ENCODE measurements at places on chromosomes 16 and 17.

GRCh38 chr17:78235885-78236284 lies 4.5 kb downstream of the TMEM235 start:
- DNase-seq, result no peak

- no peak for DNase-seq
Measured at GRCh38 chr17:30552994-30553566, 75.9 kb downstream of the GOSR1 start.

- no peak for DNase-seq
Measured at GRCh38 chr16:14460726-14461125, 169.3 kb downstream of the PARN start.

- no peak for DNase-seq
Measured at GRCh38 chr17:19939993-19940721, 37.5 kb downstream of the AKAP10 start.

DNA sequence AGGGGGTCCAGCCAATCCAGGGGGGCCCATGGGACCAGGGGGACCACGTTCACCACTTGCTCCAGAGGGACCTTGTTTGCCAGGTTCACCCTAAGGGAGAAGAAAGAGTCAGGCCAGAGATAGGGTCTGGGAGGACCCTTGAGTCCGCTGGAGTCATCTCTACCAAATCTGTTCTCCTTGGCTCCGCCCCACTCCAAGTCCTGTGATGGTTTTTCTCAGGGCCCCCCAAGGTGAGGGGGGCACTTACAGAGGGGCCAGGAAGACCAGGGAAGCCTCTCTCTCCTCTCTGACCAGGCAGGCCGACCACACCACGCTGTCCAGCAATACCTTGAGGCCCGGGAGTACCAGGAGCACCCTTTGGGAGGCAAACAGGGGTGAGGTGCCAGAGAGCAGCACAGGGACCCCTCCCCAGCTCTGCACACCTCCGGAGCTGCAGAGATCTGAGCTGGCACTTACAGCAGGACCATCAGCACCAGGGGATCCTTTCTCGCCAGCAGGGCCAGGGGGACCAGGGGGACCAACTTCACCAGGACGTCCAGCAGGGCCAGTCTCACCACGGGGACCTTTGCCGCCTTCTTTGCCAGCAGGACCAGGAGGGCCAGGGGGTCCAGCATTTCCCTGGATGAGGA lies 12.4 kb downstream of the COL1A1 start:
- no peak for DNase-seq

DNA sequence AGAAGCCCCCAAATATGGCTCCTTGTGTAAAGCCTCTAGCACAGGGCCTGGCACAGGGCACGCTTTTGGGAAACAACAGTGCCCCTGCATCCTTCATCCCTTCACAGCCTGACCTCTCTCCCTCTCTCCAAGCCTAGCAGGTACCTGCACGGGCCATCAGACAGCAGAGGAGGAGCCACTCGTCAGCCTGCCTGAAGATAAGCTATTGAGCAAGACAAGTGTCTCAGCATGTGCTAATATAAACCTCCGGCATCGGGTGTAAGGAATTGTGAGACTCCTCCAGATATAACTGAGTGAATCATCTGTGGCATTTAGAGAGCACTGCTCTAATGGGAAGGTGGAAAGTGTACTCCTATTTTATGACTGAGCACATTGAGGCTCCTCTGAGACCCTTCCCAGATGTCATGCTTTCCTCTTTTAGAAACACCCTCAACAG lies 38.3 kb downstream of the TBX4 start:
- no peak for DNase-seq

- no peak for DNase-seq
Measured at GRCh38 chr16:17470182-17470907, 415 bp downstream of the XYLT1 start.

GRCh38 chr17:80154166-80154565 lies 7.2 kb upstream of the EIF4A3 start:
- DNase-seq, result no peak

GRCh38 chr16:3748307-3748706 lies 31.0 kb upstream of the TRAP1 start:
- no peak for DNase-seq

- DNase-seq, result no peak
Measured at GRCh38 chr17:39339272-39339671, 62.2 kb downstream of the FBXL20 start.

- DNase-seq, result no peak
Measured at GRCh38 chr17:50044483-50044882, 11.4 kb upstream of the ITGA3 start.

DNA sequence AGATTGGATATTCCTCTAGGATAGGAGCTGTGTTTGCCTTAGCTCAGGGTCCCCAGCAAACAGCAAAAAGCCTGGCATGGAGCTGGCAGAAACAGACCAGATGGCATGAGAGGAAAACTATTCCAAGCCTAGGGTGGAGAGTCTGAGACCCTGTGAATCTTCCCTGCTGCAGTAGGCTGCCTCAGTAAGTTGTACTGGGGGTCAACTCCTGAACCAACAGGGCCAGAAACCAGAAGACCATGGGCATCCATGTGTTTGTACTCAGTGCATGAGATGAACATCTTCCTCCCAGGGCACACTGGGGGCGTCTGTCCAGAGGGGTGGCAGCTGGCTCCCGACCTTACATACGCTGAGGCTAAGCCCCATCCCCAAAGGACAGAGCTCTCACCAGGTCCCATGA lies 214.4 kb downstream of the C16orf78 start:
- no peak for DNase-seq

DNA sequence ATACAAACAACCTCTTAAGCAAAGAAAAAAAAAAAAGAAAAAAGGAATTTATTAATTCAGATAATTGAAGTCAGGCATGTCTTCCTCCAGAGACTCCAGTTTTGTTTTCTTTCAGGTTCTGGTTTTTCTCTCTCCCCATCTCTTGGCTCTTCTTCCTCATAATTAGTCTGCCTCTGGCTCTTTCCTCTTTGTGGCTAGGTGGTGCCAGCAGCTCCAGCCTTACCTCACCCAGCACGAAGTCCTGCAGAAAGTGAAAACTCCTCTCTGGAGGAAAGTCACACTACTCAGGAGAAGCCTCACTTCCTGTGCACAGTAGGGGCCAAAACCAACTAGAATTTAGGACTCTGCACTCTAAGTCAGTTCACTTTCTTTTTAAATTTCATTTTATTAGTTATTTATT lies 10.3 kb upstream of the NFAT5 start:
- no peak for DNase-seq

- DNase-seq, result no peak
Measured at GRCh38 chr16:49528866-49529288, 155.3 kb downstream of the C16orf78 start.

DNA sequence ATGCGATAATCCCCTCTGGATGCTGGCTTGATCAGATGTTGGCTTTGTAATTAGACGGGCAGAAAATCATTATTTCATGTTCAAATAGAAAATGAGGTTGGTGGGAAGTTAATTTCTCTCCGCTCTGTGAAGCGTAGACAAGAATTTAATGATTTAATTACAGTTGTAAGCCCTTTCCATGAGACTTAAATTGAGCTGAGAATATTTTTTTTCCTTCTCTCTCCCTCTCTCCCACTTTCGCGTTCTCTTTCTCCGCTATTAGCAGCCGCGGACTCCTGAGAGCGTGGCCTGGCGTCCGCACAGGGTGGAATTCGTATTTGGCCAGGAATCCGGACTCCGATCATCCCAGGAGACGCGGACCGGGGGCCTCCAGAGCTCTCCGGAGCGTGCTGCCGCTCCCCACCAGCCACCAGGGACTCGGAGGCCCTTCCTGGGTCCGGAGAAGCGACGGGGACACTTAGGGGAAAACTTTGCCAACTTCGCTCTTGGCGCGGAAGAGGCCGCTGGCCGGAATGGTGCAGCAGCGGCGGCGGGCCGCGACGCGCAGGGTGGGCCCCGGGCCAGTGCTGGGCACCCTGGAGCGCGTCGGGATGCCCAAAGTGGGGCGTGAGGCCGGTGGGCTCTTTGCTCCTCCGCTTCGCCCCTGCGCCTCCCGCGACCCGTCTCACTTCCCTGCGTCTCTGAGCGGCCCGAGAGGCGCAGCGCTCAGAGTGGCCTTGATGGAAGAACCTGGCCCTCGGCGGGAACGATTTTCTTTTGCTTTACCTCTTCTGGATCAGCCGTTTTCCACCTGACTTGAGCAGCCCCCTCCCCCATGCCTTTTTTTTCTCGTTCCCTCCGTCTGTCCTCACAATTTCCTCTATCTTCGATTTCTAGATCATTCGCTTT lies 3.6 kb upstream of the IRX3 start:
- no peak for DNase-seq

DNA sequence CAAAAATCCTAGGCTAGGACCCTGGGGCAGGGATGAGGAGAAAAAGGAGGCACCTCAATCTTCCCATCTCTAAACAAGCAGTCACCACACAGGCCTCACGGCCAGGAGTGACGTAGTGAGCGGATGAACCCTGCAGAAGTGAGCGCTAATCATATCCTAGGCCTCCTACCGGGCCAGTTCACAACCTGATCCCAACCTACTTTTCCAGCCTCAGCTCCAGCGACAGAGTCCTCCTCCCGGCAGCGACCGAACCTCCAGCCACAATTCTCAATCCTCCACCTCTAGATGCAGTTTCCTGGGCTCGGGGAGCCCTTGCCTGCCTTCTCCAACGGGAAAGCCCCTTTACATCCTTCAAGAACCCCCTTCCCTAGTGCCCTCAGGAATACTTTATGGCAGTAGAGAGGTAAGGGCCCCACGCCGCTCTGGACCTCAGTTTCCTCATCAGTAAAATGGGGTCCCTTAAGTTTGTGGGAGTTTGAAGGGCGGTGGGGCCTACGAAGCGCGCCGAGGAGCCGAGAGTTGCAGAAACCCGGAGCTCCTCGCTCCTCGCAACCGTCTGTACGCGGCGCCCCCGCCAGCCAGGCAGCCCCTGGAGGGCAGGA lies 1.4 kb downstream of the ZNF668 start:
- no peak for DNase-seq

GRCh38 chr16:85567101-85567866 lies 45.8 kb upstream of the GSE1 start:
- DNase-seq, result no peak

DNA sequence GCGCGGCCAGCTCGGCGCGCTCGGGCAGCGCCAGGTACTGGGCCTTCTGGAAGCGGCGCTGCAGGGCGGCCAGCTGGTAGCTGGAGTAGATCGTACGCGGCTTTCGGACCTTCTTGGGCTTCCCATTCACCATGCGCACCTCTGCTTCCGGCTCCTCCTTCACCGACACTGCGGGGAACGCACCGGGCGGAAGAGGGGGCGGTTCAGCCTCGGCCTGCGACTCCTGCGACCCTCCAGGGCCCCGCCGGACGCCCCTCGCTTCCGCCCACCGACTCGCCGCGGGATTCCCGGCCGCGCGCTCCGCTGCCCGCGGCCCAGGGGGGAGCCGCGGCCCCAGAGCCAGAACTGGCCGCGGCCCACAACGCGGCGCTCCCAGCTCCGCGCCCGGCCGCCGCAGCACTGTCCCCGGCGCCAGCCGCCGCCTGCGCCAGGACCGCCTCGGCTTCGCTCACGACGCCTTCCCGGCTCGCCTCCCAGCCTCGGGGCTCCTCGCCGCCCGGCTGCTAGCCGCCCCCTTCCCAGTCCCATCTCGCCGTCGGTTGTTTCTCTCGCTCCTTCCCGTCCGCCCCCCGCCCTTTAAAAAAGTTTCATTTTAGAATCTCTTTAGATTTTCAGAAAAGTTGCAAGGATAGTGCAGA lies 1.5 kb downstream of the DLX3 start:
- DNase-seq, result no peak

DNA sequence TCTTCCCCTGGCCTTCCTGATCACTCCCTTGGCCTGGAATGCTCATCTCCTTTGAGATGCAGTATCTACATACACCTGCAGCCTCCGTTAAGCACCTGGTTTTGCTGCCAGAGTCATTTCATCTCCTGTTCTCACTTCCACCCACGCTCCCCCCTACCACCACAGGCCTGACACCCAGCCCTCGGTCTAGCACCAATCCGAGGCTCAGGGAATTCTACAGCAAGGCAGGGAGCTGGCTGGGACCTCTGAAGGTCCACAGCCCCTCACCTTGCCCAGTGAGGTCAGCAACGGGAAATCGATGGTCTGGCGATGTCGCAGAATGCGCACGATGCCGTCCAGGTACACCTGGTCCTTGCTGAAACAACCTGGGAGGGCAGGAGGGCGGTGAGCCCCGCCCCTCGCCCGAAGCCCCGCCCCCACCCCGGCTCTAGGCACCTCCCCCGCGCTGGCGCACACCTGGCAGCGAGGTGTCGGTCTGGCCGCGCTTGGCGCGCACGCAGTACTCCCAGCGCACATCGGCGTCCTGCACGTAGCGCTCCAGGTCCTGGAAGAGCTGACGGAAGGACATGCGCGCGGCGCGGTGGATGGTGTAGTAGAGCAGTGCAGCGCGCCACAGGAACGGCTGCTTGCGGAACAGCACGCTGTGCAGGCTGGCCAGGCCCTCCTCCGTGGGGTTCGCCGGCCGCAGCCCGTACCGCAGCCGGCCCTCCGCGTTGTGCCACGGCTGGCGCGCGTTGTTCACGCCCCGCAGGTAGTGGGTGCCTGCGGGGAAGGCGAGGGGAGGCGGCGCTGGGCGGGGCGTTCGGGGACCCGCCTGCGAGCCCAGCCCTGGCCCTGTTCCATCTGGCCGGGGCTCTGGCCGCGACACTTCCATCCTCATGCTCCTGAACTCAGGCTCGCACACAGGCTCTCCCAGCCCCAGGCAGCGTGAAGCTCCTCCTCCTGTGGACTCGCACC lies 5.7 kb downstream of the MATCAP1 start:
- no peak for DNase-seq

- no peak for DNase-seq
Measured at GRCh38 chr17:6145946-6146345, 75.8 kb downstream of the WSCD1 start.

- no peak for DNase-seq
Measured at GRCh38 chr17:79750650-79751545, 20.2 kb downstream of the ENPP7 start.

GRCh38 chr16:72959301-72959996 lies 88.5 kb downstream of the ZFHX3 start:
- no peak for DNase-seq

DNA sequence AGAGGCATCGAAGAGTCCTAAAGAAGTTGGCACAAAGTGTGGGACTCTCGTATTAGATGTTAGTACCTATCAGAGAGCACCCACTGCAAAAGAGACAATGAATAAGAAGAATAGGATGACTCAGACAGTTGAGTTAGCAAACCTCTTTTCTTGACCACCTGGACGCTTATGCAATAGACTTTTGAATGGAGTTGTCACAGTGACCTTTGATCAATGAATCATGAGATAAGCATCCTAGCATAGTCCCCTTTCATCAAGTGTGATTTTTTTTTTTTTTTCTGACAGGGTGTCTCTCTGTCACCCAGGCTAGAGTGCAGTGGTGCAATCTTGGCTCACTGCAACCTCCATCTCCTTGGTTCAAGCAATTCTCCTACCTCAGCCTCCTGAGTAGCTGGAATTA lies 1417.9 kb upstream of the GOT2 start:
- DNase-seq, result no peak

DNA sequence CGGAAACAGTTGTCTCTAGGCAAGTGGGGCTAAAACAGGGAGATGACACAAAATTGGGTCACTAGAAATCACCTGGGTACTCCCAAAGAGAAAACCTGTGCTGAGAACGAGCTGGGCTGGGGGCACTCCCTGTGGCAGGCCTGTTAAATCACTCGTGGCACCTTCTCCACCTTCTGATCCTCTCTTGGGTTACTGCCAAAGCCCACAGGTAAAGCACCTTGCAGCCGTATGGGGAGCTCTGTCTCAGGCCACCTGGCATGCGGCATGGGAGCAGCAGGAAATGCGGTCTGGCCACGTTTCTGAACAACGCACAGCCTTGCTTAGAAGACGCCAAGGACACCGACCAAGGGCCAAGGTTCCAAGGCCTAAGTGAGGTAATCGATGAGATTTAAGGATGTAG lies 21.5 kb upstream of the ICAM2 start:
- no peak for DNase-seq

GRCh38 chr16:20089246-20089965 lies 15.7 kb upstream of the GPR139 start:
- no peak for DNase-seq

GRCh38 chr17:70168977-70169708 lies at the start of gene KCNJ2:
Gene KCNJ2, plus strand, starts transcription at chr17:70169532. Its CDS starts 5,508 bp downstream, at chr17:70175040.
- peak; percentile 88 for DNase-seq

Data from hippocampal formation (tissue), 2 donors.